Fibroblast of lung (primary cell): ENCODE measurements at places on chromosomes 1 and 21.

DNA sequence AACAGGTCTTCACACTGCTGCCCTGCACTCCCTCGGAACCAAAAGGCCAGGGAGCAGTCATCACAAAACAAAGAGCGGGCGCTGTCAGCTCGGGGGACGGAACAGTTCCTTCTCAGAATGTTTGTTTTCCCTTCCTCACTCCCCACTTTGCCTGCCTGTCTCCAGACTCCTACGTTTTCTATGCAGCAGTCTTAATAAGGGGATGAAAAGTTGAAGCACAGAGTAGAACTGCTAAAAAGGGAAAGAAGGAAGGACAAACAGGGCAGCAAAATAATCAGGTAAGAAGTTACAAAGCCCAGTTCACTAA is 738 bp upstream of the GPR161 start:
- DNase-seq = no peak

DNA sequence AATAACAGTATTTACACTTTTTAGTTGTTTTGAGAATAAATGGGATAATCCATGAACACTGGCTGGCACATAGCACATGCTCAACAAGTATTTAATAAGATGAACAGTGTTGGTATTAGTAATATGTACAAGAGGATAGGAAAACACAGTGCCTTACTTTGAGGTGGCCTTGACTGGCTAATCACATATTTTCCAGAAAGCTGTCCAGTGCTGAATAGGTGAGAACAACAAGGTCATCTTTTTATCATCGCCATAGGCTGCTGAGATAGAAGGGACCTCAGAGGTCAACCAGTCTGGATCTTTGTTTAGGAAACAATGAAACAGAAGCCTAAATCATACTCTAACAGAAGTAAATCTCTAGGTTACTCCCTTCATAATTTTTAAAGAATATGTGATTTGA is 89.7 kb upstream of the BCL9 start:
- no peak for DNase-seq

- DNase-seq = no peak
Measured at GRCh38 chr1:85289848-85290335, 13.5 kb upstream of the BCL10 start.

- DNase-seq = peak; percentile 77
Measured at GRCh38 chr1:109371341-109371739, 26.4 kb downstream of the SORT1 start.

DNA sequence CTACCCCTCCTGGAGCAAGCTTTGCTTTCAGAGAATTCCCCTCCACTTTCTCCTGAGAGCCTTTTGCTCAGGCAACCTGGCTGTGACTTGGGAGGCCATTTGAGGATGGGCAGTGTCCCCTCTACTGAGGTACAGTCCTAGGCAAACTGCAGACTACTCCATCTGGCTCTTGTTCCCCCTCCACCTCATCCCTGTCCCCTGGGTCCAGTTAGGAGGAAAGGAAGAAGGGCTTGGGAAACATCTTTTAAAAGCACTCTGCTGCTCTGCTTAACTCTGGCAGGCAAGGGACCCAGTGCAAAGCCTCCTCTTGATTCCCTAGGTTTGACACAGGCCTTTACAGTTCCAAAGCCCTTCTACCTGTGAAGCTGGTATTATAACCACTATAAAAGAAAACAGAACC is 108.2 kb downstream of the NAV1 start:
- DNase-seq = no peak

- DNase-seq = no peak
Measured at GRCh38 chr1:9726406-9726805, 74.9 kb downstream of the PIK3CD start.

DNA sequence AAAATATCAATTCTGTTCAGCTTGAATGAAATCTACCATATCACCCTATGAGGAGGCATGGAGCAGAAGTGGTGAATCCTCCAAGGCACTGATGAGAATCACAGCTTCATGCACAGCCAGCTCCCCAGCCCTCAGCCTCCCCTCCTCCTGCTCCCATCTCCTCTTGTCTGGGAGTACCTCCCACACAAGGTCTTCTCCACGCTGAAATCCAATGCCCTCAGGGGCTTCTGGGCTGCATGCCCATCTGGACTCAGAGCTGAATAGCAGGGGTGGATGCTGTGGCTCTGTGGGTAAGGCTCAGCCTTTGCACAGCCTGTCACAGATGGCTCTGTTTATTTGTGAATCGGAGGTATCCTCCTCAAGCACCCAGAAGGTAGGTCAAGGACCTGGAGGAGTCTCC is 48.6 kb downstream of the KCNC4 start:
- DNase-seq = no peak

DNA sequence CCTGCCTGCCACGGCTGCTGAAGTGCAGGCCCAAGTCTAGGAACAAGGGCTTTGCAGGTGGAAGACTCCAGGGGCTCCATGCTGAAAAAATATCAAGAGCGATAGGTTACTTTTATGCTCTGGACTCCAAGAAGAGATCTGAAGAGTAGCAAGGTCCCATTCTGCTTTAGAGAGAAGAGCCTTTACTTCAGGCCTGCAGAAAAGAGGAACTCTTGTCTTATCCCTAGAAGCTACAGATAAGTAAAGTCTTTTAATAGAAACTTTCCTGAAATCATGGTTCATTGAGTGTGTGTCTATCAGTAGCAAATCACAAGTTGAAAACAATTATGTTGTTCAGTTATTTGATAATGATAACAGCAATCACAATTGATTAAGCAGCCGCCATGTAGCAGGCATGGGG is 113.3 kb downstream of the TNR start:
- DNase-seq = no peak

GRCh38 chr1:29689372-29690030 is 453.2 kb downstream of the PTPRU start:
- no peak for DNase-seq

GRCh38 chr1:67001682-67002425 is 52.1 kb downstream of the SLC35D1 start:
- DNase-seq = no peak

GRCh38 chr1:10865518-10866320 is 69.3 kb upstream of the CASZ1 start:
- no peak for DNase-seq

- DNase-seq = peak; percentile 90
Measured at GRCh38 chr1:7223334-7224080, 438.3 kb downstream of the CAMTA1 start.

- DNase-seq = peak; percentile 50
Measured at GRCh38 chr1:1344655-1345361, 4.4 kb downstream of the DVL1 start.

DNA sequence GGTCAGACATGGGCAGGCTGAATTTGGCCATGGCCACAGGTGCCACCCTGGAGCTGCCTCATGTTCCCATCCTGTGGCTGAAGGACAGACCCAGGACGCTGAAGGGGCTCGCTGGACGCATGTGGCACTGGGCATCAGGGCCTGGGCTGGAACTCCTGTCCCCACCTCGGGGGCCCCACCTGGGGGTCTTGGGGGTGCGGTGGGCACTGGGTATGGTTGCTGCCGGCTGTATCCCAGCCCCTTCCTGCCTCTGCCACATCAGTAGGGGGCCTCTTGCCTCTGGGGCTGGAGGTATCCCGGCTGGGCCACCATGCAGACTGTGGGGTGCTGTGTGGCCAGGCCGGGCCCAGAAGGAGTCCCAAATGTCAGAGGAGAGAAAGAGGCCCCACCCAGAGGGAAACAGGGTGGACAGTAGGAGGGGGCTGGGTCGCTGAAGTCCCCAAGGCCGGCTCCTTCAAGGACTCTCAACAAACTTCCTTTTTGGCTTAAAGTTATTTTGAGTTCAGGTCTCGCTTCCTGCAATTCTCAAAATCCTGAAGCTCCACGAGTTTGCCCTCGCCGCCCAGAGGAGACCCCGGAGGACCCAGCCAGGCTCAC is 78.7 kb downstream of the SIK1 start:
- no peak for DNase-seq

- no peak for DNase-seq
Measured at GRCh38 chr1:97033949-97034348, 312.4 kb downstream of the PTBP2 start.

GRCh38 chr1:107450899-107451664 is 310.2 kb downstream of the NTNG1 start:
- DNase-seq = no peak
